Right atrium auricular region (tissue), 2 donors: ENCODE measurements at places on chromosomes 11 and 22. TPM values are rescaled to one million over a fixed set of nuclear protein-coding genes. Genes with fewer than 3 reads are reported as not detected.

The SPDYC gene
- total RNA-seq: not detected

- H3K4me1 ChIP-seq: peaks cover 2% of the 10 kb centered on the region
- H3K36me3 ChIP-seq: no peaks in the 10 kb centered on the region
- H3K27me3 ChIP-seq: no peaks in the 10 kb centered on the region
- DNase-seq: no peak
- H3K4me3 ChIP-seq: peak overlapping the region; percentile 15
These were observed 19.3 kb upstream of the SYT7 start for GRCh38 chr11:61599968-61600710.

DNA sequence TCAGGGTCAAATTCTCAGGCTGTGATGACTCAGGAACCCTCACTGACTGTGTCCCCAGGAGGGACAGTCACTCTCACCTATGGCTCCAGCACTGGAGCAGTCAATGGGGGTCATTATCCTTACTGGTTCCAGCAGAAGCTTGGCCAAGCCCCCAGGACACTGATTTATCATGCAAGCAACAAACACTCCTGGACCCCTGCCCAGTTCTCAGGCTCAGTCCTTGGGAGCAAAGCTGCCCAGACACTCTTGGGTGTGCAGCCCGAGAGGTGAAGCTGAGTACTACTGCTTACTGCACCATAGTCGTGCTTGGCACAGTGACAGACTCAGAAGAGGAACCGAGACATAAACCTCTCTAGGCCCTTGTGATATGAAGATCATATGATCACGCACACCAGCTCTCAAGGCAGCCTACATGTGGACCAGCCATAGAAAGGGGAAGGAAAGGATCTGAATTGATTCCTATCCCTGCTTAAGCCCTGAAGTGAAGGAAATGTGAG, 58.2 kb downstream of the ZNF280B start:
- no peak overlapping the region for H3K4me3 ChIP-seq
- H3K36me3 ChIP-seq: no peaks in the 10 kb centered on the region
- no peaks in the 10 kb centered on the region for H3K4me1 ChIP-seq
- DNase-seq: no peak
- H3K27me3 ChIP-seq: no peaks in the 10 kb centered on the region

DNA sequence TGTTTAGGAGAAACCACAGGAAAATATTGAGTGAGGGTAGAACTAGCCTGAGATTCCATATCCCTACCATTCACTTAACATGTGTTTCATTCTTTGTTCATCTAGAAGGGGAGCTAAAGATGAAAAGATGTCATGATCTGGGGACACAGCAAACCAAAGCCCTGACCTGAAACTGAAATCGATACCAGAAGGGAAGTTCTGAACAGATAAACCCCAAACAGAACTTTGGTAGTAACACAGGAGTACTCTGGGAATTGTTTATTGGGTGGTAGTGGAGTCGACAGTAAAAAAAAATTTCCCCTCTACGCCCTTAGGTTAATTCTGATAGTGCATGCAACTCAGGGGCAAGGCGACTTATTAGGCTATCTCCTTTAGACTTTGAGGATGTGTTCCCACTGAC, 27.2 kb downstream of the OR2AT4 start:
- no peaks in the 10 kb centered on the region for H3K4me1 ChIP-seq
- H3K36me3 ChIP-seq: no peaks in the 10 kb centered on the region
- H3K4me3 ChIP-seq: no peak overlapping the region
- no peaks in the 10 kb centered on the region for H3K27me3 ChIP-seq
- H3K27ac ChIP-seq: no peak overlapping the region

GRCh38 chr11:29962243-29962642, 54.6 kb downstream of the KCNA4 start:
- no peaks in the 10 kb centered on the region for H3K27me3 ChIP-seq
- no peak overlapping the region for H3K4me3 ChIP-seq
- H3K36me3 ChIP-seq: no peaks in the 10 kb centered on the region
- no peak for DNase-seq
- no peaks in the 10 kb centered on the region for H3K4me1 ChIP-seq
- H3K27ac ChIP-seq: no peak overlapping the region

DNA sequence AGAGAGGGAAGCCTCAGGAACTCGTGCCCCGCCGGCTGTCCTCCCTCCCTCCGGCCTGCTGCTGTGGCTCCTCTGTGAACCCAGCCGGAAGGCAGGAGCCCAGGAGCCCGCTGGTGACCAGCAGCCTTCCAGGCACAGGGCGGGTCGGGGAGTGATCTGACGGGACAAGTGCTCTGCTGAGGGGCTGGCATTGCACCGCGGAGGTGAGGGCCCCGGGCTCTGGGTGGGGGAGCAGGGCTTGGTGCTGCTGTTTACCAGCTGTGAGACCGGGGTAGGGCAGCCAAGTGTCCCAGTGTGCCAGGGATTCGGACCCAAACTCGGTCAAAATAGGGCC, 53.3 kb downstream of the FLRT1 start:
- no peaks in the 10 kb centered on the region for H3K27me3 ChIP-seq
- DNase-seq: no peak
- no peaks in the 10 kb centered on the region for H3K4me1 ChIP-seq
- H3K36me3 ChIP-seq: no peaks in the 10 kb centered on the region
- no peak overlapping the region for H3K4me3 ChIP-seq

The TP53AIP1 gene
- total RNA-seq: not detected

- peaks cover 38% of the 10 kb centered on the region for H3K4me1 ChIP-seq
- no peaks in the 10 kb centered on the region for H3K27me3 ChIP-seq
- H3K36me3 ChIP-seq: peaks cover 10% of the 10 kb centered on the region
- H3K4me3 ChIP-seq: peak overlapping the region; percentile 66
- peak overlapping the region; percentile 85 for H3K27ac ChIP-seq
These were observed 2.5 kb upstream of the ADM start for GRCh38 chr11:10302359-10302743.

DNA sequence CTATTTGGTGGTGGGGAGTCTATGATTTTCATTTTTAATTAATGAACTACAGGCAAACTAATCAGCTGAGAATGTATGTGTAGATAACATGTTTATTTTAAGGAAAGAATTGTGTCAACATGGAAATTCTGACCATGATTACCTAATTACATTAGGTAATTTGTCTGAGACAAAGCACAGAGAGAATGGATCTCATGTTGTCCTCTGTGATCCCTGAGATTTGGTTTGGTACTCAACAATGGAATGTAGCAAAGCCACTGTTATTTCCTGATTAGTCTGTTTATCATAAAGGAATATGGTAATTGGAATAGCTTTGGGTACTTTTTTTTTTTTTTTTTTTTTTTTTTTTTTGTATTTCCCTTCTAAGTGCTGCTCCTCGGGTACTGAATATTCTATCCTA, 718.8 kb upstream of the ARHGAP42 start:
- DNase-seq: no peak
- no peaks in the 10 kb centered on the region for H3K27me3 ChIP-seq
- H3K36me3 ChIP-seq: no peaks in the 10 kb centered on the region
- H3K4me1 ChIP-seq: no peaks in the 10 kb centered on the region
- no peak overlapping the region for H3K4me3 ChIP-seq
- no peak overlapping the region for H3K27ac ChIP-seq

The SCN3B gene
- 0.70 TPM for total RNA-seq

The OR2AG2 gene
- total RNA-seq: not detected

- H3K4me1 ChIP-seq: peaks cover 4% of the 10 kb centered on the region
- no peak for DNase-seq
- H3K4me3 ChIP-seq: no peak overlapping the region
- no peak overlapping the region for H3K27ac ChIP-seq
- H3K27me3 ChIP-seq: no peaks in the 10 kb centered on the region
These were observed 6.8 kb downstream of the BID start for GRCh38 chr22:17767233-17768065.

GRCh38 chr11:75632962-75633361, 35.9 kb downstream of the MAP6 start:
- no peaks in the 10 kb centered on the region for H3K27me3 ChIP-seq
- no peaks in the 10 kb centered on the region for H3K36me3 ChIP-seq
- no peak overlapping the region for H3K27ac ChIP-seq
- no peaks in the 10 kb centered on the region for H3K4me1 ChIP-seq

- no peaks in the 10 kb centered on the region for H3K27me3 ChIP-seq
- no peaks in the 10 kb centered on the region for H3K4me1 ChIP-seq
- no peak overlapping the region for H3K27ac ChIP-seq
- H3K4me3 ChIP-seq: no peak overlapping the region
- DNase-seq: no peak
- no peaks in the 10 kb centered on the region for H3K36me3 ChIP-seq
These were observed 553.5 kb downstream of the TBC1D22A start for GRCh38 chr22:47315862-47316419.

The CSTF3 gene
- 5.5 TPM for total RNA-seq

DNA sequence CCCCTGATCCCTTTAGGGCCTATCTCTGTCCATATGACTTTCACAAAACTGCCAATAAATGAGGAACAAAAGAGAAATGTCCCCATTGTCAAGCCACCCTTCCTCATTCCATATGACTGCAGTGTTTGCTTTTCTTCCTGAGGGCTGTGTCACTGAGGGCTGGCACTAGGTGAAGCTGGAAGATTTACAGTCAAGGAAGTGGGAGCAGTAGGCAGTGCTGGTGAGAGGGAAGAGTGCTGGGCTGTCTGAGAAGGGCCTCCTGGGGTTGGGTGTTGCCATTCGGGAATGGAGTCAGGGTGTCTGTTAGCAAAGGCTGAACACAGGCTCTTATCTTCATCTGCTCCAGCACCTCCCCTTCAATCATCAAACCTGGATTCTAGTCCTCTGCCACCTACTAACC, 30.9 kb downstream of the INSC start:
- H3K27me3 ChIP-seq: no peaks in the 10 kb centered on the region
- H3K27ac ChIP-seq: no peak overlapping the region
- no peaks in the 10 kb centered on the region for H3K36me3 ChIP-seq
- H3K4me3 ChIP-seq: no peak overlapping the region
- no peaks in the 10 kb centered on the region for H3K4me1 ChIP-seq
- DNase-seq: no peak

- H3K27ac ChIP-seq: no peak overlapping the region
- H3K36me3 ChIP-seq: no peaks in the 10 kb centered on the region
- no peaks in the 10 kb centered on the region for H3K4me1 ChIP-seq
These were observed 124.3 kb downstream of the TRIM29 start for GRCh38 chr11:120013325-120014250.

The KRTAP5-11 gene
- total RNA-seq: not detected

DNA sequence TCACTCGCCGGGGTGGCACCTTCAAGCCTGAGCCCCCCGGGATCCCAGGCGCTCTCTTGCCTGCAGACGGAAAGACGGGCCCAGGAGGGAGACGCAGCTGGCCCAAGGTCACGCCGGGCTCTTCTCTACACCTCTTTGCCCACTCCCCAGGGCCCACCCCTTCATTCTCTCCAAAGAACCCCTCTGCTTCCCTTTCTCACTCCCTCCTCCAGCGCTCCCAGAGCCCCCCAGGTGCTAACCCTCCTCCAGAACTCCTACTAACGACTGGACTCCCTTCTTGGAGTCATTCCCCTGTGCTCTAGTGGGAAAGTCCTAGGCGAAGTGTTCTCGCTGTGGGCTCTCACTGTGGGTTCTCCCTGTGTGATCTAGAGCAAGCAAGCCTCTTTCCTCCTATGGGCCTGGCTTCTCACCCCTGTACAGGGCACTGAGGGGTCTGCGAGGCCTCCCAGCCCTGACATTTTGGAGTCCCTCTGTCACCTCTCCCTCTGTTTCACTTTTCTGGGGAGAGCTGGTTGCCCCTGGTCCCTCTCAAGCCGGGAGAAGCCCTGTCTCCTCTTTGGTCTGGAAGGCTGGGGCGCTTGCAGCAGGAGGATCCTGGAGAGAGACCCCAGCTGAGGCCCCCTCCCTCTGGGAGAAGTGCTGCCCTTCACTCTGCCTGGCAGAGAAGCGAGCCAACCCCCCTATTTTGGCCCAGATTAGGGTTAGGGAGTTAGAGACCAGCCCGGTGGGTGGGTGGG, 858 bp downstream of the OAF start:
- H3K27me3 ChIP-seq: no peaks in the 10 kb centered on the region
- H3K36me3 ChIP-seq: no peaks in the 10 kb centered on the region
- peak overlapping the region; percentile 64 for H3K4me3 ChIP-seq

The UPB1 gene
- 2.4 TPM for total RNA-seq

The TCN1 gene
- total RNA-seq: not detected
